ENCODE measurements at places on chromosomes 7 and 10.

GRCh38 chr10:58444321-58444720 is 59.1 kb downstream of the TFAM start:
- DNase-seq: no peak

DNA sequence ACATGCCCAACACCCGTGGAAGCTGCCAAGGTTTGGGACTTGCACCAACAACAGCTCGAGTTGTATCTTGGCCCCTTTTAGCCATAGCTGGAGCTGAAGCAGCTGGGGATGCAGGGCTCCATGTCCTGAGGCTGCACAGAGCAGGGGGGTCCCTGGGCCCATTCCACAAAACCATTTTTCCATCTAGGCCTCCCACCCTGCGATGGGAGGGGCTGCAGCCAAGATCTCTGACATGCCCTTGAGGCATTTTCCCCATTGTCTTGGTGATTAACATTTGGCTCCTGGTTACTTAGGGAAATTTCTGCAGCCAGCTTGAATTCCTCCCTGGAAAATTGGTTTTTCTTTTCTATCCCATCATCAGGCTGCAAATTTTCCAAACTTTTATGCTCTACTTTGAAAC is 637.8 kb upstream of the VSTM2A start:
- DNase-seq: no peak

- DNase-seq: no peak
Measured at GRCh38 chr7:94403546-94403945, 8.9 kb downstream of the COL1A2 start.

DNA sequence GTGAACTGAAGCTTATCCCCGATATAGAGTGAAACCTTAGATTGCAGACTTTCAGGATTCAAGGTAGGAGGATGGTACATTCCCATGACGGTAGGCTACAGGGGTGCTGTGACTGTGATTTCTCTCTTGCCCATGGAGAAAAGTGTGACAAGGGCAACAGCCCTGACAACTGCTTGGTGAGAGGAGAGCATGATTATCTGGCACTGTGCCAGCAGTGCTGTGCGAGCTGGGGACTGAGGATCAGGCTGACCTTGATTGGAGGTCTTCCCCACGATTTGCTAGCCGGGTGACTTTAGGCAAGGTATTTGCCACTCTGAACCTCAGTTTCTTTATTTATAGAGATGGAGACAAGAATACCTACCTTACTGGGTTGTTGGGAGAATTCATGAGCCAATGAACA is 229.5 kb downstream of the PTEN start:
- no peak for DNase-seq

DNA sequence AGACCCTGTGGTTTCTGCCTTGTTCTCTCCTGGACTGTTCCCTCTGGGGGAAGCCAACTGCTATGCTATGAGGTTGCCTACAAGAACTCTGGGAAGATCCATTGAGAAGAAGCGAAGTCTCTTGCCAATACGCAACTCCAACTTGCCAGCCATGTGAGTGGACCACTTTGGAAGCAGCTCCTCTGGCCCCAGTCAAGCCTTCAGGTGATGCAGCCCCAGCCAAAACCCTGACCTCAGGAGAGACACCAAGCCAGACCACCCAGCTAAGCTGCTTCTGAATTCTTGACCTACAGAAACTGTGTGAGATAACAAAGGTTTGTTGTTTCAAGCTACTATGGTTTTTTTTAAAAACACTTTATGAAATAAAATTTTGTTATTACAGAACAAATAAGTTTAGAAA is 20.2 kb upstream of the MYL7 start:
- DNase-seq: no peak

DNA sequence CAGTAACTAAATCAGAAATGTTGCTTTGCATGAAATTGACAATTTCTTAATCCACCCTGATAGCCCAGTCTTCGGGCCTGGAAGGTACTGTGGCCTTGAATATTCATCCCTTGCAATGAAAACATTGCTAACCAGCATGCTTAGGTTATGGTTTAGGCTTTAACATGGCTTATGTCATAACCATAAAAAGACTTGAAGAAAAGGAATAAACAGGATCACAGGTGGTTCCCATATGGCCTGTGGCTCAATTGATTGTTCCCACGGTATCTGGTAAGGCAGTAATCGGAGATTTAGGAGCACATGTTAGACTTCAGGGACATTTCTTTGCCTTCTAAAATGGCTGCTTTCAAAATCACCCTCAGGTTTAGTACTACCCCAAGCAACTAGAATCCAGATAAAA is 139.5 kb downstream of the ST7 start:
- DNase-seq: no peak

- DNase-seq: peak; percentile 73
Measured at GRCh38 chr7:155190688-155191087, 107.0 kb upstream of the INSIG1 start.

DNA sequence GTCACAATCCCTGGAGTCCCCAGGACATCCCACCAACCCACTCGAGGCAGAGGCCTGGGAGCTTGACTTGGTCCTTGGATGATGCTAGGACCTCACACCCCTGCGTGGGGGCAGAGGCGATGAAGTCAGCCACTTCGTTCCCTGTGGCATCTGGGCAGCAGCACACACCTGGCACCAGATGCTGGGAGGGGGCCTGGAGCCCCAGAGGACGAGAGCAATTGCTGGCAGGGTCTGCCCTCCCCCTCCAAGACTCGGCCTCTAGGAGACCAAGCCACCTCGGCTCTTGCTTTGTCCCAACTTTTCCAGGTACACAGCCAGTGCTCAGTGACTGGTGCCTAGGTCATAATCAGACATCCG is 39.1 kb downstream of the DPYSL4 start:
- DNase-seq: no peak

- no peak for DNase-seq
Measured at GRCh38 chr10:4202938-4203337, 417.9 kb upstream of the KLF6 start.

DNA sequence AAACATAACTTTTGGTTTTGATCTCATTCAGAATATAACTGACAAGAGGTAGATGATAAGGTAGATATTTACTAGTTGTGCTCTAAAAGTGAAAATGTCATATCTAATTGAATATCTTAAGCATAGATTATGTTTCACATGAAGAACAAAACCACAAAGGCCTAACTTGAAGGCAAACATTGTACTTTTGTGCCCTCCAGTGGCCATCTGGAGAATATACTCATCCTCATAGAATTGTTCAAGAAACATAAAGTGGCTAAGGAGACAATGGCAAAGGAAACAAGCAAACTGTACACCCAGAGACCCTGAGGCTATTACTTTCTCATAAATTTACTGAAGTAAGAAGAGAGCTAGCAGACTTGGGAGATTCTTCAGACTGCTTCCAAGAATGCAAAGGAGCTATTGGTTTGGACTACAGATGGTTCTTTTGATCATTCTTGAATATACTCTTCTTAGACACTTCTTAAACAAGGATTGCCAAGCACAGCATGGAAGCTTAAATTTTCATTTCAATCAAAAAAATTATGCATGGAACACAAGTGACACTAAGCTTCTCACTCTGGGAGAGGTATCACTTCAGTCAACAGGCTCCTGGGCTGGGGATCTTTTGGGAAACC is 98.2 kb upstream of the DKK1 start:
- no peak for DNase-seq

DNA sequence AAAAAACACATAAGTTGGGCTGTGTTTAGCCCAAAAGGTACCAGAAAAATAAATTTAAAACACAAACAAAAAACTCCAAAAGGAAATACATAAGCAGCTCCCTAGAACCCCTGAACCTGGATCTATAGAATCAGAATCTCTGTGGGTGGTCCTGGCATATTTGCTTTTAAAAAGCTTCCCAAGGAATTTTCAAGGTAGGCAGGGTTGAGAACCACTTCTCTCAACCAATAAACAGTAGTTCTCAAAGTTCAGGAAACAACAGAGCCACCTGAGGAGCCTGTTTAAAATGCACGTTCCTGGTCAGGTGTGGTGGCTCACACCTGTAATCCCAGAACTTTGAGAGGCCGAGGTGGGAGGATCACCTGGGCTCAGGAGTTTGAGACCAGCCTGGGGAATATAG is 12.5 kb downstream of the ATXN7L1 start:
- DNase-seq: no peak

DNA sequence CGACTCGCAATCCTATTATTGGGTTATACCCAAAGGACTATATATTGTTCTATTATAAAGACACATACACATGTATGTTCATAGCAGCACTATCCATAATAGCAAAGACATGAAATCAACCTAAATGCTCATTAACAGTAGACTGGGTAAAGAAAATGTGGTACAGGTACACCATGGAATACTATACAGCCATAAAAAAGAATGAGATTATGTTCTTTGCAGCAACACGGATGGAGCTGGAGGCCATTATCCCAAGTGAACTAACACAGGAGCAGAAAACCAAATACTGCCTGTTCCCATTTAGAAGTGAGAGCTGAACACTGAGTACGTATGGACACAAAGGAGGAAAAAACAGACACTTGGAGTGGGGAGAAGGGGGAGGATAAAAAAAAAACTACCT is 536.8 kb upstream of the DPP6 start:
- DNase-seq: no peak

DNA sequence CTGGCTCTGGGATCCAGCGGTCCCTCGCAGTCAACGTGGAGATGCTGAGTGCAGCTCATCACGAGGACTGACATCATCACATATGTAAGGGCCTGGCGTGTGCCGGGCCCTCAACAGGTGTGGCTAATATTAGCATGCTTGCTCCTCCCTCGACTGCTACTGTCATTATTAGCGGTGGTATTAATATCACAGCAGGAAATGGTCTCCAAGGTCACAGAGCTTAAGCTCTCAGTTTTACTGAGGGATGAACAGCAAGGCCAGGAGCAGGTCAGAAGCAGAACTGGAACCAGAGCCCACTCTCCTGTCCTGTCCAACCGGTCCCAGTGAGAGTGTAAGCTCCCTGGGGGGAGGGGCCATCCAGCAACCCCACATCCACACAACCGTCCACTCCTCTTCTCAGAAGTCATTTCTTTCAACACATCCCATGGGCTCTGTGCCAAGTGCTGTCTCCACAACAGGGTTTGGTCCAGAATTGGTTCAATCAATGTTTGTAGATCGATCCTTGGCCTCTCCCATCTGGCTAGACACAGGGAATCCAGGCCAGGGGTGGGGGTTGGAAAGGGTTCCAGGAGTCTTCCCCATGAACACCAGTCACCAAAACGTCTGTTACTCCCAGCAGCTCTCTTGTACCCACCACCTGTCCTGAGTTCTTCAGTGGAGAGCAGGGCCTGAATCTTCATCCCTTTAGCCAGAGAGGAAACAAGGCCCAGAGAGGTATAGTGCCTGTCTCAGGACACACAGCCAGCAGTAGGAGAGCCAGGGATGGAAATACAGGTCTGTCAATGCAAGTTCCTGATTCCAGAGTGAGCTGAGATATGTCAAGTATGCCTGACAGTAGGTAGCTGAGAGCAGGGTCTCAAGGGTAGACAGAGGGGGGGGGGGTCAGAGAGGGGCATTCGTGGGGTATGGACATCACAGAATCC is 45.3 kb upstream of the ZMIZ1 start:
- no peak for DNase-seq

GRCh38 chr7:154743206-154743605 is 259.7 kb downstream of the PAXIP1 start:
- DNase-seq: no peak

GRCh38 chr10:91707236-91707635 is 74.4 kb upstream of the PPP1R3C start:
- no peak for DNase-seq

- DNase-seq: peak; percentile 26
Measured at GRCh38 chr10:119030421-119031250, 1.1 kb downstream of the NANOS1 start.

DNA sequence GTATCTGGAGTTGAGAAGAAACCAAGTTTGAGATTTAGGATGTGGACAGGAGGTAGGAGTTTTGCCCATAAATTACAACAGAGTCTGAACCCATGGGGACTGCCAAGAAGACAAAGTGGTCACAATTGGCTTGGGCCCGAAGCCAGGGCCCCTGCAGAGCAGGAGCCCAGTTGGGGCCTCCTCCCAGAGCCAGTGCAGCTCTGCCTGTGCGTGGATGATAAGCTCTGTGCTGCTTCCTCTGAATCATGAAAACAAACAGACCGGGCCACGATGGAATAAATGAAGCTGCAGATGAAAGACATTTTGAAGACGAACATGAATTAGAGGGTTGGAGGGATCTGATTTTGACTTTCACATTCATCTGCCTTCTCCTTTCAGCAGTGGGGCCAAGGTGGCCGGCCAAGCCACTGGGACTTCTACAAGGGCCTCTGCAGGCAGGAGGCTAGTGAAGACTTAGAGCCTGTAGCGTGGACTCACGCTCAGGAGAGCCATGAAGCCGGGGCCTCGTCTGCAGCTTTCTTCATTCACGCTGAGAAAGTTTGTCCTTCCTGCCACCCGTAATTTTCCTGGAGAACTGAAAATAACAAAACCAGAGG is 156.8 kb upstream of the LYZL1 start:
- no peak for DNase-seq

- no peak for DNase-seq
Measured at GRCh38 chr7:143323653-143324052, 7.7 kb downstream of the CLCN1 start.

DNA sequence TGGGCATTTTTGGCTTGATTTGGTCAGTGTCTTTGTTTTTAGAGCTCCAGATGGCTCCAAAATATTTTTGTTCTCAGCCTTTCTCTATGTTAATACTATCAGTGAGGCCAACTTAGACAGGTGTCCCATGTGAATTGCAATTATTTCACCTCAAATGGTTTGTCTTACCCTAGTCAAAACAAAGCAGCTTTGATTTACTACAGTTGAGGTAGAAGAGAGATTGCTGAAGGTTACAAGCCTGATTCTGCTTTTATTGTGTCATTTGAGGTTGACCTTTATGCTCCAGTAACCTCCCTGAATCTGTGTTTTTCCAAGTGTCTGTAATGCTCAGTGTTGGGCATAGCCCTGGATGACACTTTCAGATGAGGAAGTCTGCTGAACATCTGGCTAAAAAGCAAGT is 882.9 kb downstream of the NRG3 start:
- DNase-seq: no peak

GRCh38 chr7:123612024-123612423 is 10.4 kb downstream of the ASB15 start:
- DNase-seq: no peak

Measured in stimulated activated CD4-positive, alpha-beta T cell treated with anti-CD3 and anti-CD28 coated beads, Interleukin-15, amount 100 ng/mL, for 1 hour (primary cell).